Fibroblast of skin of left quadriceps (primary cell): ENCODE measurements at places on chromosomes 6 and 20.

DNA sequence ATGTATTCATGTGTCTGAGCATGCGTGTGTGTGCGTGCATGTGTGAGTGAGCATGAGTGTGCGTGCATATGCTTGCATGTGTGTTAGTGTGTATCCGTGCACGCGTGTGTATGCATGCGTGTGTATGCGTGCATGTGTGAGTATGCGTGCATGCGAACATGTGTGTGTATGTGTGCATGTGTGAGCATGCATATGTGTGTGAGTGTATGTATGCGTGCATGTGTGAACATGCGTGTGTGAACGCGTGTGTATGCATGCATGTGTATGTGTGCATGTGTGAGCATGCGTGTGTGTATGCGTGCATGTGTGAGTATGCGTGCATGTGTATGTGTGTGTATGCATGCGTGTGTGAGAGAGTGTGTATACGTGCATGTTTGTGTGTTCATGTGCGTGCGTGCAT, 77.9 kb downstream of the SMOC2 start:
- DNase-seq: no peak

DNA sequence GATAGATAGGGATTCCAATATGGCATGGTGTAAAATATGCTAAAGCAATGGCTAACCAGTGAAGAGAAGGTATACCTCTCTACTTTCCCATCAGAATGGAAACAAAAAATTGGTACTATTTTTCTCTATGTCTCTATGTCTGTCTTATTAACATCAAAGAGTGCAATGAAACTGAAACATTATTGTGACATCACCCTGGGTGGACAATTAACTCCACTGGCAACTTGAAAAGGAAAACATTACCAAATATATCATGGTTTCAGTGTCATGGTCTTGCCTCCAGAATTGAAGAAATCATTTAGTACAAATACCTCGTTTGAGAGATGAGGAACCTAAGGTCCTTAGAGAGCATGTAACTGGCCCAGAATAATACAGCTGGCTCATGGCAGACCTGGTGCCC, 1132.5 kb upstream of the MAP3K7 start:
- no peak for DNase-seq

DNA sequence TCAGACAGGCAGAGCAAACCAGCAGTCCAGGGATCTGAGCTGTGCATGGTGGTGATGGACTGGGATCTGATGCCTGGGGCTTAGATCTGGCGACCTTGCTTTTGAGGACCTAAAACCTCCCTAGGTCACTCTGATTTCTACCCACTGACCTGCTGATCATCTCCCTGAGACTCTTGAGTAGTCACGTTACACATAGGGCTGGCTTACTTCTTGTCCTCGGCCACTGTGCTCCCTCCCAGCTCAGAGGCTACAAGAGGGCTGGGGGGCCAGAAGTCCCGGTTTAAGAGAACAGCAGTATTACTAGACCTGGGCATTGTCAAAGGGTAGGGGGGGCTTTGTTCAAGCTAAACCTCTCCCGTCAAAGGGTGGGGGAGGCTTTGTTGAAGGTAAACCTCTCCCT, 5.5 kb downstream of the DYNLT1 start:
- DNase-seq: no peak

GRCh38 chr20:48886811-48887210, 34.7 kb upstream of the ARFGEF2 start:
- no peak for DNase-seq

- DNase-seq: no peak
These were observed 5.0 kb upstream of the ADGRF1 start for GRCh38 chr6:47047097-47047478.

DNA sequence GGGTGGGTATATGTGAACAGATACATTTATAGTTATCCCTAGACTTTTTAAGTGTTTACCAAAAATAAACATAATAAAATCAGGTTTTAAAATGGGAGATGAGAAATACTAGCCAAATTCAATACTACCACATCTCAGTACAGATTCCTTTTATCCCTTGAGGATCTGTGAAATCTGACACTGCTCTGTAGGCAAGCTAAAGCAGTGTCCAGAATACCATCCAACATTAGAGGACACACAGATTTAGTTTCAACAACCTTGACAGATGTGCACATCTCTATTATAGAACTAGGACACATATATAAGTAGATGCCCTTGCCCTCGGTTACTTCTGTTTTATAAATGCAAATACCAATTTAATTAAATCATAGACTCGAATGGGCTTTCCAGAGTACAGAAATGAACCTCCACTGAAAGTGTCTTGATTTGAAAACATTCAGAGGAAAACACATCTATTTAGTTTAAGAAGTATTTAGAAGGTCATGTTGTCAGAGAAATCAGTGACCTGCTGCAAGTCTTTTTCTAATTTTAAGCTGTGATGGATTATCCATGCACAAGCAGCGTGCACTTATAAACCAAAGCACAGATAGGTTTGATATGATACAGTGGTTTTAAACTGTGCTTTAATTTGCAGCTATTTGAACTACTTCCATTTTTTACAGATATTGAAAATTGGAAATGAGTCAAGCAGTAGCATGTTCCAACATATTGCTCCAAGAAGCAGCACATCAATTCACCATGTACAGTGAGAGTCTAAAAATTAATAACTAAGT, 156.3 kb upstream of the EPHA7 start:
- DNase-seq: no peak
